ENCODE measurements at places on chromosomes 6 and 20. TPM values are rescaled to one million over a fixed set of nuclear protein-coding genes. Genes with fewer than 3 reads are reported as not detected.
A peak's percentile ranks its signal among the peaks of the same experiment; 100 is the strongest.

Gene PARD6B
- 5.3 TPM for total RNA-seq

Gene AGER
- 2.7 TPM for total RNA-seq

Gene TSHZ2
- total RNA-seq = 54.9 TPM

Gene MATN4
- total RNA-seq = 0.06 TPM

Gene GHRH
- not detected for total RNA-seq

Gene FOXQ1
- total RNA-seq = not detected

Gene NAPB
- total RNA-seq = 15.9 TPM

- no peak for DNase-seq
- no peaks in the 10 kb centered on the region for H3K27me3 ChIP-seq
- no peaks in the 10 kb centered on the region for H3K36me3 ChIP-seq
- H3K4me1 ChIP-seq = peaks cover 11% of the 10 kb centered on the region
- no peak overlapping the region for H3K4me3 ChIP-seq
These were observed 155.6 kb downstream of the DTNBP1 start for GRCh38 chr6:15507221-15507620.

GRCh38 chr20:45798935-45799642 is 7.3 kb downstream of the DNTTIP1 start:
- H3K27me3 ChIP-seq = no peaks in the 10 kb centered on the region
- no peaks in the 10 kb centered on the region for H3K4me1 ChIP-seq
- H3K4me3 ChIP-seq = no peak overlapping the region
- H3K27ac ChIP-seq = no peak overlapping the region
- H3K36me3 ChIP-seq = no peaks in the 10 kb centered on the region

DNA sequence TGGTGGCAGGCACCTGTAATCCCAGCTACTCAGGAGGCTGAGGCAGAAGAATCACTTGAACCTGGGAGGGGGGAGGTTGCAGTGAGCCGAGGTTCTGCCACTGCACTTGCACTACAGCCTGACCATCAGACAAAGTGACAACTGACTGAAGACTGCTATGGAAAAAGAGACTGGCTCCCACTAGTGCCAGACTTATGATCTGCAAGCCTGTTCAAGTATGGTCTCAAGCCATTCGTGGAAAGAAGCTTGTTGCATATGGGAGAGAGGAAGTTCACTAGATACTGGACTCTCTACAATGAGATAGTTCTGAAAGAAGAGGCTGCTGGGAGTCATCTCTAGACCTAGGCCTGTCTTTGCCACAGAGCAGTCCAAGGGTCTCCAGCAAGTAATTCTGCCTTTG is 26.7 kb downstream of the MDN1 start:
- H3K27me3 ChIP-seq = no peaks in the 10 kb centered on the region
- peaks cover 25% of the 10 kb centered on the region for H3K36me3 ChIP-seq
- H3K4me1 ChIP-seq = no peaks in the 10 kb centered on the region
- no peak overlapping the region for H3K4me3 ChIP-seq
- no peak for DNase-seq
- H3K27ac ChIP-seq = no peak overlapping the region

GRCh38 chr6:101393251-101393828 is at the start of gene GRIK2:
TSS of gene GRIK2 (plus strand) at chr6:101393708.
- H3K4me1 ChIP-seq = no peaks in the 10 kb centered on the region
- no peaks in the 10 kb centered on the region for H3K36me3 ChIP-seq
- H3K27ac ChIP-seq = no peak within 1 kb of the TSS
- H3K4me3 ChIP-seq = no peak within 1 kb of the TSS
- DNase-seq = no peak

DNA sequence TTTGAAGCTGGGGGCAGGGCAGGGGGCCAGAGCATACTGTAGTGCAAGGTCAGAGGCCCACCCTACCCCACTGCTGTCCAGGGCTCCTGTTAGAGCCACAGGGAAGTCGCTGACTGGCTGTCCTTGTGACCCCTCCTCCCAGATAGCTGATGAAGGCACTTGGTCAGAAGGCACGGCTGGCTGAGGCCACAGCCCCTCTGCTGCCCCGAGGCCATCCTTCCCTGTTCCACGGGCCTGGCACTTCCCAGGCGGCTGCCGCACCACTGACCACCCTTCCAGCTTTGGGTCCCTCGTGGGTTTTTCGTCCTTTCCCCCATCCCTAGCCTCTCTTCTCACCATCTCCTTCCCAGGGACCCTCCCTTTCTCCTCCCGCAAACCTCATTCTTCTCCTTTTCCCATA is 9.2 kb upstream of the EMILIN3 start:
- DNase-seq = no peak
- no peak overlapping the region for H3K27ac ChIP-seq
- H3K4me3 ChIP-seq = no peak overlapping the region
- no peaks in the 10 kb centered on the region for H3K4me1 ChIP-seq
- no peaks in the 10 kb centered on the region for H3K27me3 ChIP-seq

- H3K27me3 ChIP-seq = no peaks in the 10 kb centered on the region
- no peaks in the 10 kb centered on the region for H3K4me1 ChIP-seq
- H3K36me3 ChIP-seq = no peaks in the 10 kb centered on the region
- H3K27ac ChIP-seq = no peak overlapping the region
- DNase-seq = no peak
These were observed 14.8 kb downstream of the AKAP12 start for GRCh38 chr6:151254451-151255081.

- no peak for DNase-seq
- H3K4me1 ChIP-seq = no peaks in the 10 kb centered on the region
- no peak overlapping the region for H3K27ac ChIP-seq
- no peaks in the 10 kb centered on the region for H3K36me3 ChIP-seq
- H3K27me3 ChIP-seq = no peaks in the 10 kb centered on the region
These were observed 55.5 kb downstream of the NCOA3 start for GRCh38 chr20:47557218-47557617.

GRCh38 chr20:51028616-51029212 is 5.8 kb upstream of the KCNG1 start:
- H3K27ac ChIP-seq = no peak overlapping the region
- DNase-seq = no peak
- H3K27me3 ChIP-seq = peaks cover 34% of the 10 kb centered on the region

- no peaks in the 10 kb centered on the region for H3K36me3 ChIP-seq
- H3K27ac ChIP-seq = no peak overlapping the region
- DNase-seq = no peak
These were observed 469.7 kb upstream of the JAG1 start for GRCh38 chr20:11143481-11143880.

DNA sequence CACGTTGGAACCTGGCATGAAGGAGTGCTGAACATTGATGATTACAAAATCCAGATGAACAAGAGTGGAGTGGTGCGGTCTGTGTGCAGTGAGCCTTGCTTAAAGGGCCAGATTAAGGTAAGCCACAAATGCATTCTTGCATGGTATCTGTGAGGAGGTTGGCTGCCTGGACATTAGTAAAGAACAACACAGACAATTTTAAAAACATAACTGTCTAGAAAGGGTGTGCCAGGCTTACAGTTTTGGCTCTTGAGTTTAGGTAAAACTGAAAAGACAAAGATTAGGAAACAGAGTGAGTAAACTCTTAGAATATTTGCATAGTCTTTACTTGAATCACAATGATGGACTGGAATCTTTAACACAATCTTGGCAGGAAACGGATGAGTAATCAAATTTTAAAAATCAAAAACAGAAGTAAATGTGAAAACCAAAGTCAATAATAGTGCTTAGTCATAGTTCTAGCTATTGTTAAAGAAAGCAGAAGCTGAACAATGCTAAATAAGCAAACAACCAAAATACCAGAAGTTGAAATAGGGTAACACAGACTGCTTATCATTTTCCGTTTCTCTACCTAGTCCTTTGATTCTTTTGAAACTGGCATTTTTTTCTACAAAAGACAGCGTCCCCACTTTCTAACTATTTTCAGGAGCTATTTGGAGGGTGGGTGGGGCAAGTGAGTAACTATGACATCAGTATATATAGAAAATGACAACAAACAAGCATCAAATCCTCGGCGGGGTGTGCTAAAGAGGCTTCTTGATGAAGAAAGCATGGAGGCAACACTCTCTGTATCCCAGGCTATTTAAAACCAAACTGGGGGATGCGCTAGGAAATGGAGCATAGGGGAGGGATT is 185.8 kb upstream of the RAB32 start:
- no peaks in the 10 kb centered on the region for H3K36me3 ChIP-seq
- H3K4me1 ChIP-seq = no peaks in the 10 kb centered on the region
- no peaks in the 10 kb centered on the region for H3K27me3 ChIP-seq
- H3K27ac ChIP-seq = no peak overlapping the region
- no peak overlapping the region for H3K4me3 ChIP-seq
- no peak for DNase-seq

DNA sequence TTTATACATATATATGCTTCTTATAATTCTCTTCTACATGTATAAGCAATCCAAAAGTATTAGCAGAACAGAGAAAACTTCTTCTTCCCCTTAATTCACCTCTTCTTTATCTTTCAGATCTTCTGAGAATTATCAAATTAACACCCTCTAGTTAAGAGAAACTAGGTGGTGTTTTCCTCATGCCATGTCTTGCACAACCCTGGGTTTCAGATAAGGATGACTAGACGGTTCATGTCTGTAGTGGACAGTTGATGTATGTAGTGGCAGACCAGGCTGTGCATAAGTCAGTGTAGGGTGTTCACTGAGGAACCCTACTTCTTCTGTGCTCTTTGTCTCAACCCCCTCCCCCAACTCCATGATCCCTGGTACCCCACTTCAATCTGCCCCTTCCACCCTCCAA is 187.3 kb downstream of the SAMD5 start:
- H3K27me3 ChIP-seq = no peaks in the 10 kb centered on the region
- H3K4me3 ChIP-seq = no peak overlapping the region
- no peak for DNase-seq
- no peaks in the 10 kb centered on the region for H3K36me3 ChIP-seq

GRCh38 chr6:113149511-113149910 is 707.6 kb upstream of the MARCKS start:
- H3K4me3 ChIP-seq = no peak overlapping the region
- H3K27ac ChIP-seq = no peak overlapping the region
- H3K36me3 ChIP-seq = no peaks in the 10 kb centered on the region
- H3K4me1 ChIP-seq = no peaks in the 10 kb centered on the region

DNA sequence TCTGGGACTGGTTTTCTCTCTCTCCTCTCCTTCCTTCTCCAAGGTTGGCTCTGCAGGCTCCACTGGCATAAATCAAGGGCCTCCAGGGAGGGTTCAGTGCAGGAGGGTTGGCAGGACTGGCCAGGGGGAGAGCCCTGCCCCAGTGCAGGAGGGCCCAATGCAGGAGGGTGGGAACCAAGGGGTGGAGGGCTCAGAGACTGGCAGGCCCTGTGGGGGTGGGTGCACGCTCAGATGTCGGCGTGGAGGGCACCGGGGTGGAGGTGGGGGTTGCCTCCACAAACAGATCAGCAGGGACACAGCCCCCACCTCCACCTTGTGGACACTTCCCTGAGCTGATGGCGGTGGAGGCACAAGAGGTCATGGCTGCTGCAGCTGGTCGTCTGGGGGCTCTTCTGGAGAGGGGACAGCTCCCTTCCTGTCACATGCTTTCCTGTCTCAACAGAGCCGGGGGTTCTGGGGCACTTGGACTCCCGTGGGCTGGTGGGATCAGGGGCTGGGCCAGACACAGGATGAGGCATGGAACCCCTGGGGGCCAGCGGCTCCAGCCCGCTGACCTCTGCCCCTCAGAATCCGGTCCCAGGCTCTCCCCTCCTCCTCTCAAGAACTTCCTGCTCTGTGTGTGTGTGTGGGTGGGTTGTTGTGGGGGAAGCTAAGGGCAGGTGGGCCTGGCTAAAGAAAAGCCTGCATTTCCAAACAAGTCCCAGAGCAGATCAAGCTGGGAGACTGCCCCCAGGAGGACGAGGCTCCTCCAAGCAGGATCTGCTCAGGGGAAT is 2.7 kb upstream of the ABHD16B start:
- peak; percentile 65 for DNase-seq
- H3K27me3 ChIP-seq = no peaks in the 10 kb centered on the region
- H3K36me3 ChIP-seq = peaks cover 16% of the 10 kb centered on the region
- no peak overlapping the region for H3K27ac ChIP-seq
- peaks cover 56% of the 10 kb centered on the region for H3K4me1 ChIP-seq

GRCh38 chr20:43987018-43987417 is 72.4 kb downstream of the TOX2 start:
- H3K36me3 ChIP-seq = no peaks in the 10 kb centered on the region
- H3K4me1 ChIP-seq = no peaks in the 10 kb centered on the region
- no peaks in the 10 kb centered on the region for H3K27me3 ChIP-seq
- H3K27ac ChIP-seq = no peak overlapping the region
- DNase-seq = no peak

DNA sequence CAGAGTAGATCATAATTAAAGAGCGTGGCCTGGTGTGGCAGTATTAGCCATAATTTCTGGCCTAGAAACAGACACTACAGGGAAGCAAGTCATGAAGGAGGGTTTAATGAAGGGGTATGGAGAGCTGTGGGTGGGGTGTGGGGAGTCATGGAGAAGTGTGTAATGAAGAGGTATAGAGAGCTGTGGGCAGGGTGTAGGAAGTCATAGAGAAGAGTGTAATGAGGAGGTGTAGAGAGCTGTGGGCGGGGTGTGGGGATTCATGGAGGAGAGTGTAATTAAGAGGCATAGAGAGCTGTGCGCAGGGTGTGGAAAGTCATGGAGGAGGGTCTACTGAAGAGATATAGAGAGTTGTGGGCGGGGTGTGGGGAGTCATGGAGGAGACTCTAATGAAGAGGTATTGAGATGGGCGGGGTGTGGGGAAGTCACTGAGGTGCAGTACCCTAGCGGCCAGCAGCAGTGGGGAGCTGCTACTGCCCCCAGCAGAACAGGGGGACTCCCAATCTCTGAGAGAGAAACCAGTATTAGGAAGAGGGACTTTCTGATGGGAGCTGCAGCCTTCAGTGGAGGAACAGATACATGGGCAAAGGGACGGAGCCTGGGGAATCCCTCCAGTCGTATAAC is 145.4 kb upstream of the FOXA2 start:
- H3K4me3 ChIP-seq = no peak overlapping the region
- DNase-seq = no peak
- no peaks in the 10 kb centered on the region for H3K27me3 ChIP-seq
- no peaks in the 10 kb centered on the region for H3K36me3 ChIP-seq
- no peak overlapping the region for H3K27ac ChIP-seq

- H3K36me3 ChIP-seq = no peaks in the 10 kb centered on the region
- no peak overlapping the region for H3K27ac ChIP-seq
- peaks cover 7% of the 10 kb centered on the region for H3K27me3 ChIP-seq
- peak; percentile 59 for DNase-seq
These were observed 1.7 kb downstream of the MUCL3 start for GRCh38 chr6:30942338-30943060.

DNA sequence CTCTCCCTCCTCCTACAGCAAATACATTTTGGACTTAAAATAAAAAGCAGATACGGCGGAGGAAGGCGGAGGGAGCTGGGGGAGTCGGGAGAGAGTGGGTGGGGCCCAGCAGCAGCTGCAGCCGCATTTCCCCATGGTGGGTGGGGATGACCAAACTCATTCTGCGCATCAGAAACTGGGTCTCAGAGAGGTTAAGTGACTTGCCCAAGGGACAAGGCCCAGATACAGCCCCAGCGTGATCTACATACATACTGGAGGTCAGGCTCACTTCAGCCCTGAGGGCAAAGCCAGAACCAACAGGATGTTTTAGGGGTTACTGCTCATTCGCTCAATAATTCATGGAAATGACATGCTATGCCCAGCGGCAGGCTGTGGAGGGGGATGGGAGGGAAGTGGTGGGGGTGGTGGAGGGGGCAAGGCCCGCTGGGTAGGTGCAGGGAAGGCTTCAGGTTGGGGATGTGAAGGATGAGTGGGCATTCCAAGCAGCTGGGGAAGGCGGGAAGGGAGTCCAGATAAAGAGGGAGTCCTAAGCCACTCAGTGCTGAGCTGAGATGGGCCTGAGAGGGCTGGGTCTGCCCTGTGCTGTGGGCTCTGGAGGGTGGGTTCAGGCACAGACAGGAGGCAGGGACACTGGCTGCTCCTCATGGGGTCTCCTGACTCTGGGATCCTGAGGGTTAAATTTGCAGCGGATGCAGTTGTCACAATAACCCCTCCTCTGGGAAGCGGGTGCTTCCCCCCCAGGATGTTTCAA is 31.0 kb downstream of the DLGAP4 start:
- H3K4me1 ChIP-seq = no peaks in the 10 kb centered on the region
- no peak overlapping the region for H3K27ac ChIP-seq
- H3K36me3 ChIP-seq = no peaks in the 10 kb centered on the region
- no peak for DNase-seq
